Lower lobe of right lung (tissue), 2 donors: ENCODE measurements at places on chromosomes 11 and 22. TPM values are rescaled to one million over a fixed set of nuclear protein-coding genes. Genes with fewer than 3 reads are reported as not detected.

DNA sequence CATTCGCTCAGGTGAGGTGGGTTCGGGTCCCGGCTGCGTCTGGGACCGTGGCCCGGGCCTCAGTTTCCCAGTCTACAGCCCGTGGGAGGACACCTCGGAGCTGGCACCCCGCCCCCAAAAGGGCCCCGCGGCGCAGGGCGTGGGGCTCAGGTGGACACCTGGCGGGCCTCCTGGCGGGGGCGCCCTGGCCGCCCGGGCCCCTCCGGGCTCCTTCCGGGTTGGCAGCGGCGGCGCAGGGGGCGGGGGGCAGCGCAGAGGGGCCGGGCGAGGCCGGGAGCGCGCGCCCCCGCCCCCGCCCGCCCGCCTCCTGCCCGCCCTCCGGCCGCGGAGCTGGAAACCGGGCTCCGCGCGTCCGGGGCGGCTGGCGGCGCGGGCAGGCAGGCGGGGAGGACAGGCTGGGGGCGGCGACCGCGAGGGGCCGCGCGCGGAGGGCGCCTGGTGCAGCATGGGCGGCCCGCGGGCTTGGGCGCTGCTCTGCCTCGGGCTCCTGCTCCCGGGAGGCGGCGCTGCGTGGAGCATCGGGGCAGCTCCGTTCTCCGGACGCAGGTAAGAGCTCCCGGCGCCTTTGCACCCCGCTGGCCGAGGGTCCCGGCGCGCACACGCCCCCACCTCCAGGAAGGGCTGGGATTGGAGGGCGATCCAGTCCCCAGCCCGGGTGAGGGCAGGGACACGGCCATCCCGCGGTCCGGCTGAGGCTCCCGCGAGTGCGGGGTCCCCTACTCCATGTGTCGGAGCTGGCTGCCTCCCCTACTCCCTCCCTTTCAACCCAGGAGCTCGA lies at the start of gene EMID1:
Gene EMID1, plus strand, starts transcription at position 303 of the 778 bp plus-strand sequence. Its CDS starts 143 bp downstream, at position 446.
- peak; percentile 59 for DNase-seq
- H3K4me1 ChIP-seq: peaks cover 42% of the 10 kb centered on the region
- peak within 1 kb of the TSS; percentile 60 for H3K4me3 ChIP-seq
- H3K36me3 ChIP-seq: no peaks in the 10 kb centered on the region

DNA sequence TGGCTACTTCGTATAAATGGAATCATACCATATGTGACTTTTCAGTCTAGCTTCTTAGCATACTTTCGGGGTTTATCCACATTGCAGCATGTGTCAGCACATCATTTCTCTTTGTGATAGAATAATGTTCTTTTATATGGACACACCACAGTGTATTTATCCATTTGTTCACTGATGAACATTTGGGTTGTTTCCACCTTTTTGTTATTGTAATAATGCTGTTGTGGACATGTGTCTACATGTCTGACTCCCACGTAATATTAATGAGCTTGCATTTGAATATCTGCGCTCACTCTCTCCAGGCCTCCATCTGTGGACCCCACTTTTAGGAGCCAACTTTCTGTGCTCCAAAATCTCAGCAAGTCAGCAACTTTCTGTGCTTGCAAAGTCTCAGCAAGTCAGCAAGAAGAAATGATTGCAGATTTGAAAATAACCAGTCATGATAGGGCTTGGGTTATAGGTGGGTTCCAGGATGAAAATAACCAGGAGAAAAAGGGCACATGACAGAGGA lies 53.9 kb upstream of the GALNT18 start:
- no peak overlapping the region for H3K27ac ChIP-seq
- H3K27me3 ChIP-seq: no peaks in the 10 kb centered on the region
- H3K4me1 ChIP-seq: no peaks in the 10 kb centered on the region

DNA sequence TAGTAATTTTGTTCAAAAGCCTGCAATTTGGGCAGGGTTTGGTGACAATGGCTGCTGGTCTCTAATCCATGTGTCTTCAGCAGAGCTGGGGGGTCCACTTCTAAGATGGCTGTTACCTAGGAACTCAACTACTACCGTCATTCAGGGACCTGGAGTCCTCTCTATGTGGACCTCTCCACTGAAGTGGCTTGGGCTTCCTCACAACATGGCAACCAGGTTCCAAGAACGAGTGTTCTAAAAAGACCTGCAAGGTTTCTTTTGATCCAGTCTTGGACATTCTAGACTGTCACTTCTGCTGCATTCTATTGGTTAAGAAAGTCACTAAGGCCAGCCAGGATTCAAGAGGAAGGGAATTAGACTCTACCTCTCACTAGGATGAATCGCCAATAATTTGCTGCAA lies 387.0 kb downstream of the NXPE2 start:
- no peak overlapping the region for H3K27ac ChIP-seq
- H3K4me1 ChIP-seq: no peaks in the 10 kb centered on the region
- no peaks in the 10 kb centered on the region for H3K36me3 ChIP-seq
- no peak for DNase-seq
- H3K27me3 ChIP-seq: no peaks in the 10 kb centered on the region

RASGRP2 gene
- 30.4 TPM for total RNA-seq

GRCh38 chr11:131301306-131301705 lies 69.1 kb upstream of the NTM start:
- H3K27me3 ChIP-seq: no peaks in the 10 kb centered on the region
- DNase-seq: no peak
- H3K36me3 ChIP-seq: no peaks in the 10 kb centered on the region
- no peaks in the 10 kb centered on the region for H3K4me1 ChIP-seq

GRCh38 chr11:73029403-73029802 lies 112.7 kb downstream of the FCHSD2 start:
- no peak overlapping the region for H3K4me3 ChIP-seq
- H3K36me3 ChIP-seq: no peaks in the 10 kb centered on the region
- peaks cover 6% of the 10 kb centered on the region for H3K4me1 ChIP-seq
- DNase-seq: no peak
- no peak overlapping the region for H3K27ac ChIP-seq

DNA sequence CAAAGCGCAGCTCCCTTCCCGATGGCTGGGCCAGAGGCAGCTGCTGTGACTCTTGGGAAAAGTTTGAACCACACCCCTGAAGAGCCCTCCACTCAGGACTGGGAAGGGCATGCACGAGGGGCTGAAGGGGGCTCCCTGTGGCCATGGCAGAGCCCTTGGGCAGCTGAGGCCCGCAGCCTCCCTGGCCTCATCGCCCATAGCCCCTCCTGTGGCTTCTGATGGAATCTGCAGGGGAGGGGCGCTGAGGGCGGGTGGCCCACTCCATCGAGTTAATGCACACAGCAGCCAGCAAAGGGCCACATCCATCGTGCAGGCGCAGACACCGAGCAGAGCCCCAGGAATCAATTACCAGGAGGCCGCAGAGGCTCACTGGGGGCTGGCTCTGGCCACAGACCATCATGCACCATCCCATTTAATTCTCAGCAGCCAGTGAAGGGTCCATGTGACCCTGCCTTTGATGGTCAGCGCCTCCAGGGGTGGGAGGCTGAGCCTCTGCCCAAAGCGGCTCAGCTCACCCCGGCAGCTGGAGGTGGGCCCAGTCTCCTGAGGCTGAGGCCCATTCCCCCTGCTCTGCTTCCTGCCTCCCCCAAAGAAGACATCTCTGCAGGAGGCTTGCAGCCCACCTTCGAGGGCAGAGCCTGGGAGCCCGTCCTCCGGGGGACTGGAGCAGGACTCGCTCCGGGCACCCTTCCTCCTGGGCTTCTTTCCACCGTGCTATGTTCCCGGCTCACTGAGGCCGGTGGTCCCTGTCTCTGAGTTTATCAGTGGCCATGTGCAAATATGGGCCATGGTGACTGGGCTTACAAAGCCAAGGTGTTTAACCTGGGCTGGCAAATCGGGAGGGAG lies 1410.2 kb downstream of the BRD1 start:
- H3K4me1 ChIP-seq: no peaks in the 10 kb centered on the region
- no peak overlapping the region for H3K4me3 ChIP-seq
- no peaks in the 10 kb centered on the region for H3K36me3 ChIP-seq
- no peak for DNase-seq
- H3K27ac ChIP-seq: no peak overlapping the region

PRR14L gene
- 57.9 TPM for total RNA-seq

ADORA2A gene
- total RNA-seq: 16.0 TPM

RBX1 gene
- 46.7 TPM for total RNA-seq

GRCh38 chr11:3738241-3738640 lies 59.1 kb downstream of the NUP98 start:
- no peak for DNase-seq
- no peaks in the 10 kb centered on the region for H3K4me1 ChIP-seq
- H3K4me3 ChIP-seq: no peak overlapping the region
- peak overlapping the region; percentile 20 for H3K27ac ChIP-seq
- peaks cover 98% of the 10 kb centered on the region for H3K36me3 ChIP-seq
- H3K27me3 ChIP-seq: no peaks in the 10 kb centered on the region

DNA sequence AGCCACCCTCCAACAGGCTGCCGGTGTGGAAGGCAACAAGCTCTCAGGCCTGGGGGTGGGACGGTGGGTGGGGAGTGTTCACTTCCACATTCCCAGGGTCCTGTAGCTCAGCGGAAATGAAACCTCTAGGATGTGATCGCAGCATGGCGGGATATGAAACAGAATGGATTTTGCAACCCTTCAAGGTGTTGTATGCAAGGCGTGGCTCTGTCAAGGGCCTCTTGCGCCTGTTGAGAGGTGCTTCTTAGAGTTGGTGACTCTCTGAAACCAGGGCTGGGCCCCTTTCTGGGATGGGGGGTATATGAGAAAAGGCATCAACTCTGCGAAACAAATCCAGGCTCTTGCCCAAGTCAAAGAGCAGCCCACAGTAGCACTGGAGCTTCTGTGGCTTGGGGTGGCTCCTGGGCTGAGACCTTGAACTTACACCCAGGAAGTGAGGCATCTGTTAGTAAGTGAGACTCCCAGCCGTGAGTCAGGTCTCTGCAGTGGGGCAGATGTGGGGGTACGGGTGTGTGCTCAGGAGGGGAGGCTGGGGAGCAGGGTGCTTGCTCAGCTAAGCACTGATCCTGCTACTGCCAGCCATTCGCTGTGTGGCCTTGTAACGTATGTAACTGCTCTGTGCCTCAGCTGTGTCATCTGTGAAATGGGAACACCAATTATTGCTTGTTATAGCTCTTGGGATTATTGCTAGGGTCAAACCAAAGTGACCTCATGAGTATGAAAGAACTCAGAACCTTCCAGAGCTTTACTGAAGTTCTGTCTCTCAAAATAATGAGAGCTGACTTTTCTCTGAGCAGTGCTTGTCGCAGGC lies 28.3 kb downstream of the NECTIN1 start:
- H3K27ac ChIP-seq: no peak overlapping the region
- H3K4me1 ChIP-seq: peaks cover 18% of the 10 kb centered on the region
- no peaks in the 10 kb centered on the region for H3K27me3 ChIP-seq
- H3K4me3 ChIP-seq: no peak overlapping the region
- no peaks in the 10 kb centered on the region for H3K36me3 ChIP-seq

GRCh38 chr11:62556875-62557631 lies 10.4 kb upstream of the AHNAK start:
- peak overlapping the region; percentile 93 for H3K27ac ChIP-seq
- no peaks in the 10 kb centered on the region for H3K27me3 ChIP-seq
- DNase-seq: no peak
- H3K36me3 ChIP-seq: peaks cover 28% of the 10 kb centered on the region
- peak overlapping the region; percentile 37 for H3K4me3 ChIP-seq

- H3K36me3 ChIP-seq: no peaks in the 10 kb centered on the region
- peaks cover 23% of the 10 kb centered on the region for H3K4me1 ChIP-seq
- H3K4me3 ChIP-seq: peak overlapping the region; percentile 12
- DNase-seq: peak; percentile 71
Measured at GRCh38 chr22:43263645-43264514, 76.9 kb upstream of the TTLL12 start.

ACRV1 gene
- total RNA-seq: not detected

GRCh38 chr11:122778148-122778547 lies 60.2 kb upstream of the CRTAM start:
- H3K27me3 ChIP-seq: no peaks in the 10 kb centered on the region
- no peak for DNase-seq
- peaks cover 6% of the 10 kb centered on the region for H3K36me3 ChIP-seq
- H3K27ac ChIP-seq: no peak overlapping the region
- no peak overlapping the region for H3K4me3 ChIP-seq

OR51B4 gene
- total RNA-seq: not detected

PGGHG gene
- 163 TPM for total RNA-seq

GRCh38 chr11:128689591-128689947 lies 4.3 kb upstream of the FLI1 start:
- H3K4me3 ChIP-seq: peak overlapping the region; percentile 17
- H3K27ac ChIP-seq: peak overlapping the region; percentile 25
- H3K4me1 ChIP-seq: peaks cover 62% of the 10 kb centered on the region
- H3K27me3 ChIP-seq: peaks cover 54% of the 10 kb centered on the region

RAG2 gene
- not detected for total RNA-seq

DNA sequence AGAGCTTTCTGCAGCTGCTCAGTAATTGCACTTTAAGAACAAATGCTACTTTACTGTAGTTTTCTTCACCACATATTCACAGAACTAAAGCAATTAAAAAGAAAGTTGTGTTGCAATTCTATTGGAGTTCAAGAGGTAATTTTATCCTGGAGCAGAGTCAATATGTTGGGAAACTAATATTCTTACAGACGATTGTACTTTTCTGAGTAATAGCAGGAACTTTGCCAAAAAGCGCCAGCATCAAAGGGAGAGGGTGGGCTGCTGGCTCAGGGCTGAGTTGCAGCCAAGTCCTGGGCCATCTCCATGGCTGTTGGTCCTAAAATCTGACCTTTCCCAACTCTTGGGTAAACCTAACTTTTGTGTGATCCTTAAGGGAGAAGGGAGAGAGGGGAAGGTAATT lies 73.6 kb upstream of the MYO18B start:
- H3K36me3 ChIP-seq: no peaks in the 10 kb centered on the region
- peaks cover 37% of the 10 kb centered on the region for H3K4me1 ChIP-seq
- no peak for DNase-seq
- H3K4me3 ChIP-seq: no peak overlapping the region

- no peaks in the 10 kb centered on the region for H3K27me3 ChIP-seq
- H3K4me3 ChIP-seq: no peak overlapping the region
- no peak for DNase-seq
- H3K27ac ChIP-seq: no peak overlapping the region
- peaks cover 6% of the 10 kb centered on the region for H3K36me3 ChIP-seq
Measured at GRCh38 chr11:87092159-87092558, 54.4 kb downstream of the TMEM135 start.

DNA sequence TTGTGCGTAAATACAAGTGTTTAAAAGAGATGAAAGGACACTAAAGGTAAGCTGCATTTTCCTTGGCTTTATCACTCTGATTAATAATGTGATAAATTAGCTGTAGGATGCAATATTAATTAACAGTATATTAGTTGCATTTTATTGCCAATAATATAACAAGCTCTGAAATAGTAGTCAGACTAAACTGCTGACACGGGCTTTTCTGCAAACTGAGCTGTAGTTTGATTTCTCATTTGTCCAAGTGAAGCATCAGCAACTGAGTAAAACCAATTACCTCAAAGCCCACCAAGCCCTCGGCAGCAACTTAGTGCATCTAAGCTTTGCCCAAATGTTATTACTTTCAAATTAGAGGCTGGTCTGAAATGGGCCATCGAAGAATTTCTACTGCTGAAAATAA lies 33.5 kb downstream of the ARL14EP start:
- no peak for DNase-seq
- H3K27me3 ChIP-seq: no peaks in the 10 kb centered on the region
- no peak overlapping the region for H3K4me3 ChIP-seq
- no peaks in the 10 kb centered on the region for H3K36me3 ChIP-seq
- H3K27ac ChIP-seq: no peak overlapping the region

KBTBD3 gene
- 10.4 TPM for total RNA-seq
